ENCODE measurements at places on chromosomes 11 and 22.

GRCh38 chr11:57641011-57641807, 8.5 kb downstream of the YPEL4 start:
- DNase-seq, result no peak

DNA sequence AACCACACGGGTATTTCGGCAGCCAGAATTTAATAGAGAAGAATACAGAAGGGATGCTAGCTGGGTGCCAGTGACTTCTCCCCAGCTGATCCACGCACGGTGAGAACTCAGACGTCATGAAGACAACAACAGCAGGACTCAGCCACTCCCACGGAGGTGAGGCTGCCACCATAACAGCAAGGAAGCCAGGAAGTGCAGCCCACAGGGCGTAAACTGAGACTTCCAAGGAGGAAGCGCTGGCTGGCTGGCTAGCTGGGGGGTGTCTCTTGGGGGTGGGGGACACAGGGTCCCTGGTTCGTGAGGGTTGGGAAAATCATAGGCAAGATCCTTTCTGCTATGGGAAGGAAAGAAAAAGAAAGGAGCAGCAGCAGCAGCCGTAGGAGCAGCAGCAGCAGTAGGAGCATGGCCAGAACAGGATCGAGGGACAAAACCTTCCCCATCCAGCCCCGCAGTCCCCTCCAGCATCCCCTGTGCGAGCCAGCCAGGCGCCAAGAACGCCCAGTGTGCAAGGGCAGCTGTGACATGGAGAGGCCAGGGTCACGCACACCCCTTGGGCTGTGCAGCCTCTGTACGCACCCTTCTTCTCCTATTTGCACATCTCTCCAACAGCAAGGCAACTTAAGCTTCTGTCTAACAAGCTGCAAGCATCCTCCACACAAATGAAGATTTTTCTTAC, 49.6 kb upstream of the SHANK2 start:
- no peak for DNase-seq

- no peak for DNase-seq
Measured at GRCh38 chr22:49404020-49404419, 423.7 kb downstream of the BRD1 start.

DNA sequence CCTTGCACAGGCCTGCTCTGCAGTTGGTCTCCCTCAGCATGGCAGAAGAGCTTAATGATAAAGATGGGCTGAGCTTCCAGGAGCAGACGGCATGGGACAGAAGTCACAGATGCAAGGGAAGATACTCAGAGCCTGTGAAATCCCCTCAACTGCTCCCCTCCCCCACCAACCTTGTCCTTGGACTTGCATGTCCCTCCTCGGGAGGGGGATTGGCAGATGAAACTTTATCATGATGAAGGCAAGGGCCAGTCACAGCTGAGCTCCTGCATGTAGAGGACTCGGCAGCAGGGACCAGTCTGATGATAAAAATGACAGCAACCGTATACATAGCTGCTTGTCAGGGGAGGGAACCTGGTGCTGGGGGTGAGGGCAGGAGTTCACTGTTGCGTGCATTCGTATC, 6.8 kb upstream of the SLC22A8 start:
- no peak for DNase-seq

- no peak for DNase-seq
Measured at GRCh38 chr11:2788168-2789071, 88.6 kb upstream of the KCNQ1OT1 start.

- no peak for DNase-seq
Measured at GRCh38 chr11:79616392-79616851, 175.6 kb upstream of the TENM4 start.

DNA sequence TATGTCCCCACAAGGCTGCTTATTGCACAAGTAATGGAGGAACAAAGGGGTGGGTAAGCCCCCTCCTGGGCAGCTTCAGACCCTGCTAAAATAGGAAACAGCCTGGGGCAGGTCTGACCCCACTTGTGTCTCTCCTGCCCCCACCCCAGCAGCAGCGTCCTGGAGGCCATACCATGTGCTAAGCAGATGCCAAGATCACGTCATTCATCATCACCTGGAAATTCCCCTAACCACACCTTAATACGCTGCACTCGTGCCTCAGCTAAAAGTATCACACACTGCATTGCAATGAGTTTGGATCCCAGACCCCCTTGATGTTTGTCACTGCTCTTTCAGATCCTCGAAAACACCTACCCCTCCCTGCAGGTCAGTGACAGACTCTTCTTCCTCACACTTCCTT, 27.8 kb upstream of the GGTLC2 start:
- DNase-seq, result no peak

DNA sequence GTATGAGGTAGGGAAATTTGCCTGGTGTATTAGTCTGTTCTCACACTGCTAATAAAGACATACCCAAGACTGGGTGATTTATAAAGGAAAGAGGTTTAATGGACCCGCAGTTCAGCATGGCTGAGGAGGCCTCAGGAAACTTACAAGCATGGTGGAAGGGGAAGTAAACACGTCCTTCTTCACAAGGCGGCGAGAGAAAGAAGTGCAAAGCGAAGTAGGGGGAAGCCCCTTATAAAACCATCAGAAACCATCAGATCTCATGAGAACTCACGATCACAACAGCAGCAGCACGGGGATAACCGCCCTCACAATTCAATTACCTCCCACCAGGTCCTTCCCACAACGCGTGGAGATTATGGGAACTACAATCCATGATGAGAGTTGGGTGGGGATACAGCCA, 12.0 kb upstream of the RFPL2 start:
- DNase-seq, result no peak

DNA sequence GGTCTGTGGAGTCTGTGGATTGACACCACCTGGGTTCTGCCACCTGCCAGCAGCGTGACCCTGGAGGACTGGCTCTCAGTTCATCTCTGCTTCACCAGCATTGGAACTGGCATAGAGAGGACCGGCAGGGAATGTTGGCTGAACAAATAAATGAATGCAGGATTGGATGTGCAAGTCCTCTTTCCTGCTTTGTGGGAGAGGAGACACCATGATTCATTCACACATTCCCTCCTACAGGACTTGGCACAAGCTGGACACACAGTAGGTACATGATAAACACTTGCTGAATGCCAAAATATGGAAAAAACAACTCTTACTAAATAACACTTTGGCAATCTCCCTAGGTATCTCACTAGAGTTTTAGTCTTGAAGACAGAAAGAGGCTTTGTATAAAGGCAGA, 116.6 kb upstream of the NARS2 start:
- no peak for DNase-seq

DNA sequence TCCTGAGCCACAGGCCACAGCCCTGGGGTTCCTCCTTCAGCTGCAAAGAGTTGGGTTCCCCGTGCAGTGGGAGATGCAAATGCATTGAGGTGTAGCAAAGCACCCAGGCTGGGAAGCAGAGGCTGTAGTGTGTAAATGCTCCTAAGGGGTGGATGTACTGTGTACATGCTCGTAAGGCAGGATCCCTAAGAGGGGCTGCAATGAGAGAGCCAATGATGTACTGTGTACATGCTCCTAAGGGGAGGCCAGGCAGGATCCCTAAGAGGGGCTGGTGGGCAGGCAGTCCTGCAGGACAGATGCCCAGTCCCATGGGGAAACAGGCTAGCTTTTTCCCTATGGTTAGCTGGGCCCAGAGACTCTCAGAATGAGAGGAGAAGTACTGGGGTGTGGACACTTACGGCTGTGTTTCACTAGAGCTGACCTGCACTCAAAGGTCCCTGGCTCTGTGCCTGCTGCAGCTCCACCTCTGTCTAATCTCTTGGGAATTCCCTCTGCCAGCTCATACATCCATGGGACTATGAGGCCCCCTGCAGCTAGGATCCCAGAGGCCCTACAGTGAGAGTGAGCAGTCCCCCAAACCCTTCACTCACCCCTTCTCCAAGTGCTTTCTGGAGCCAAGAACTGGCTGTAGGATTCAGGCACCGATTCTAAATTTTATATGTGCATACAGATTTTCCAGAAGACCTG, 261.9 kb upstream of the LUZP2 start:
- DNase-seq, result no peak

GRCh38 chr11:123195188-123196059, at the start of gene CLMP:
CLMP (minus strand) TSS chr11:123195248; CDS start chr11:123194940, 308 bp downstream.
- no peak for DNase-seq

DNA sequence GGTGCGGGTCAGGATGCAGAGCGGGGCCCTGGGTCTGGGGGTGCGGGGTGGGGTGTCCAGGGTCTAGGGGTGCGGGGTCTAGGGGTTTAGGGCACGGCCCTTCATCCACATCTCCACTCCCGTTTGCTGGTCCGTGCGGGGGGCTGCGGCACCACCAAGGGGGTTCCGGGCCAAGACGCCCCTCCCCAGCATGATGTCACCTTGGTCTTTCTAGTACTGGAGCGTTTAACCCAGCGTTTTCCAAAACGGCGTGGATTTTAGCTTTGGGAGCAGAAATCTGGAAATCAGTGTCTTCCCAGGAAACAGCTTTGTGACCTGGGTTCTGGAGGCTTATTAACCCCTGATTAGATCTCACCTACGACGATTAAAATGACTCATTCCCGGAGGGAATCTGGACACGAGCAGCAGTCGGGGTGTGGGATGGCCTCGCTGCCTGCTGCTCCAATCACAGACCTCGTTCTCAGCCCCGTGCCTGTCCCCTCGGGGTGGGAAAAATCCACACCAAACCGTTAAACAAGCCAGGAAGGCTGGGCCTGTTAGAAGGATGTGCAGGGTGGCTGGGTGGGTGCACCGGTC, 759 bp downstream of the AP2A2 start:
- no peak for DNase-seq

DNA sequence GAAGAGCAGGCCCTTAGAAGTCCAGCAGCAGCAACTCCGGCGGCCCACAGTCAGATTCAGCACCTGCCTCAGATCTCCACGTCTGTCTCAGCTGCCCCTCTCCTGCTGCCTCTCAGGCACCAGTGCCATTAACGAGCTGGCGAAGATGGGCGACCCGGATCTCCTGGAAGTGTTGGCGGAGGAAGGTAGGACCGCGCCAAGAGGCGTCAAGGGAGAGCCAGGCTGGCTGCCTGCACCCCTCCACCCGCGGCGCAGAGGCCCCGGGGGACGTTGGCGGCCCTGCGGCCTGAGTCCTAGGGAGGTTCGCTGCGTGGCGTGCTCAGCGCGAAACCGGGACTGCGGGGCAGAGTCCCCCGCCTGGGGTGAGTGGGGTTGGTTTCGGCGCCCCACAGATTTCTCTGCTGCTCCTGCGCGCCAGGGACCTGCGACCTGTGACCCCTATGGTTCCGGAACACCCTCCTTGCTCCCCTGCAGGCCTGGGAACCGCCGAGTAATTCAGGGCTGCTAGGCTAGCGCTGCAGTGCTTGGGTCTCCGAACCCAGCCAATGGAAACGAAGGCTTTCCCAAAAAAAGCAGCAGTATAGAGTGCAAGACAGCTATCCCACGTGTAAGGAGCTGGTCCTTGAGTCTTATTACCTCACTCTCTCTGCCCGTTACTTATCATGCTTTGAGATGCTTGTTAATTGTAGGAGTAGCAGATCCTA, 615 bp downstream of the ANO5 start:
- DNase-seq, result no peak

- DNase-seq, result no peak
Measured at GRCh38 chr11:26188554-26188953, 143.4 kb upstream of the ANO3 start.

DNA sequence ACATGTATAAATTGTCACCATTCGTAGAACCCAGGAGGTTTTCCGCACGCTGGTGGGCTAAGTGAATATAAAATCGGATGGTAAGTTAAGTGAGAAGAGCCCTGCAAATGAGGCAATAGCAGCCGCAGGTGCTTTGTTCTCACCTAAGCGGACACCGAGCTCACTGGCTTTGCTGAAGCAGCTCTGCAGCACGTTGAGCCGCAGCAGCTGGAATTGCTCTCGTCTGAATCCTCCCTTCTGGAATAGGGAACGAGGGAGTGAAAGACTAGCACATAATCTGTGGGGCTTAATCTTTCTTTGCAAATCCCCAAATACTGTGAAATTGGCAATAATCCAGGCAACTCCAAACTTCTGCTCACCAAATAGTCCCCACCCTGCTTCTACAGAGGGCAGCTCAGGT, 488.1 kb downstream of the NTM start:
- no peak for DNase-seq

GRCh38 chr11:111797145-111797581, 31.0 kb upstream of the PPP2R1B start:
- no peak for DNase-seq

- no peak for DNase-seq
Measured at GRCh38 chr11:131499199-131499598, 128.8 kb downstream of the NTM start.

GRCh38 chr11:74473382-74474173, 6.2 kb upstream of the KCNE3 start:
- no peak for DNase-seq
